ENCODE measurements at places on chromosomes 5 and 9.

DNA sequence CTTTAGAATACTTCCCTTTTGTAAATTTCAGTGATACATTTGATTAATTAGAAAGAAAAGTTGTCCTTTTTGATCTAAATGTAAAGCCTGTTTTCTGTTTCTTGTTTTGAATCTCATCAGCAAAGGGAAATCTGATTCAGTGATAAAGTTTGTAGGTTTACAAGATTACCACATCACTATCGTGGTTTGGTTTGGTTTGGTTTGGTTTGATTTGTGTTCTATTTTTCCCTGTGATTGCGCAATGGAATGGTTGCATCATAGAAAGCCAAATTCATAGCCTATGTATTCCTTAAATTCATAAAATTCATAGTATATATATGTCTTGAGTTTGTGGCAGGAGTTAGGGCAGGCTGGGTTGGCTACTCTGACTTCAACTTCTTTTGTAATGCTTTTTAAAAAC is 15.2 kb downstream of the SRFBP1 start:
- H3K4me1 ChIP-seq: no peaks in the 10 kb centered on the region
- DNase-seq: no peak
- no peak overlapping the region for H3K27ac ChIP-seq
- no peak overlapping the region for H3K4me3 ChIP-seq

DNA sequence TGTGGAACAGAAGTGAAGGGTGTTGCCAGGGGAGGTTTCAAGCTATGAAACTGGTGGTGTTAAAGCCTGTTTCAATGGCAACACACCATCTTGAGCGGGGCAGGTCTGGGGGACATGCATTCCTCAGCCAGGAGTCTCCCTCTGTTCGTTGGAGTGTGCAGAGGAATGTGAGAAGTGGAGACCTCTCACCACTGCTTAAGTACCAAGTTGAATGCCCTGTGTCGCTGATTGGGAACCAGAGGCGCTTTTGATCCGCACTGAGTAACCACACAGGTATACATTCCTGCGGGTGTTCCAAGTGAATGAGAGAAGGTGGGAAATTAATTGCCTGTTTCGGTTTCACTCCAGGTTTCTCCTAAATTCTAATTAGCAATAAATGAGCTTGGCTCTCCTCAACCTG is 99.4 kb downstream of the LIX1 start:
- no peaks in the 10 kb centered on the region for H3K4me1 ChIP-seq
- H3K27ac ChIP-seq: no peak overlapping the region
- no peak overlapping the region for H3K4me3 ChIP-seq
- H3K27me3 ChIP-seq: no peaks in the 10 kb centered on the region
- no peak for DNase-seq

DNA sequence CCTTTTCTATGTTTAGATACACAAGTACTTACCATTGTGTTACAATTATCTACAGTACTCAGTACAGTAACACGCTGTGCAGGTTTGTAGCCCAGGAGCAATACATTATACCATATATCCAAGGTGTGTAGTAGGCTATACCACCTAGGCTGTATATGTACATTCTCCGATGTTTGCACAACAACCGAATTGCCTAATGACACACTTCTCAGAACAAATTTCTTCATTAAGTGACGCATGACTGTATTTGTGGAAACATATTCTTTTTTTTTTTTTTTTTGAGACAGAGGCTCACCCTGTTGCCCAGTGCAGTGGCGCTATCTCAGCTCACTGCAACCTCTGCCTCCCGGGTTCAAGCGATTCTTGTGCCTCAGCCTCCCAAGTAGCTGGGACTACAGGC is 4.0 kb upstream of the RAD23B start:
- no peaks in the 10 kb centered on the region for H3K4me1 ChIP-seq
- no peaks in the 10 kb centered on the region for H3K36me3 ChIP-seq
- no peak for DNase-seq
- no peaks in the 10 kb centered on the region for H3K27me3 ChIP-seq

GRCh38 chr9:127262602-127263001 is 2.0 kb upstream of the GARNL3 start:
- H3K27me3 ChIP-seq: no peaks in the 10 kb centered on the region
- H3K27ac ChIP-seq: no peak overlapping the region
- H3K4me3 ChIP-seq: no peak overlapping the region
- no peak for DNase-seq
- peaks cover 4% of the 10 kb centered on the region for H3K36me3 ChIP-seq
- H3K4me1 ChIP-seq: peaks cover 25% of the 10 kb centered on the region

DNA sequence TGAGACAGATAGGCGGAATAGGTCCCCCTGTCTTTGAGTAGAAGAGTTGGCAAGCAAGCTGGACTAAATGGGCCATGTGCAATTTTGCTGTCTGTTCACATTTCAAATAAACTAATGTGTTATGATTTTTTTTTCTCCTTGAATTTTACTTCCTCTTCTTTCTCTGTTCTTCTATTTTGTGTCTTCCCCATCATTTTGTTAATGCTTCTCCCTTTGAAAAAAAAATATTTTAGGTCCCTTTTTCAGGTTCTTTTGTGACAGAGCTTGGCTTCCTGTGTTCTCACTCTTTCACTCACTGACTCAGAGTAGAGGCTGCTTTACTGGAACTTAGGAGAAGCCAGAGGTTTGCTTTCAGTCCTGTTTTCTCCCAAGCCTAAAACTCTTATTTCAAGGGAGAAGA is 48.1 kb downstream of the PTCD2 start:
- H3K36me3 ChIP-seq: no peaks in the 10 kb centered on the region
- no peak overlapping the region for H3K27ac ChIP-seq
- H3K4me3 ChIP-seq: no peak overlapping the region
- no peaks in the 10 kb centered on the region for H3K27me3 ChIP-seq

All from right atrium auricular region (tissue), 2 donors.